ENCODE measurements at places on chromosomes 16 and 17.
A peak's percentile ranks its signal among the peaks of the same experiment; 100 is the strongest.

- no peak for DNase-seq
Observed at GRCh38 chr16:12503191-12503590, 300.5 kb downstream of the CPPED1 start.

GRCh38 chr16:67653789-67654402, 6.2 kb downstream of the ACD start:
- peak; percentile 53 for DNase-seq

DNA sequence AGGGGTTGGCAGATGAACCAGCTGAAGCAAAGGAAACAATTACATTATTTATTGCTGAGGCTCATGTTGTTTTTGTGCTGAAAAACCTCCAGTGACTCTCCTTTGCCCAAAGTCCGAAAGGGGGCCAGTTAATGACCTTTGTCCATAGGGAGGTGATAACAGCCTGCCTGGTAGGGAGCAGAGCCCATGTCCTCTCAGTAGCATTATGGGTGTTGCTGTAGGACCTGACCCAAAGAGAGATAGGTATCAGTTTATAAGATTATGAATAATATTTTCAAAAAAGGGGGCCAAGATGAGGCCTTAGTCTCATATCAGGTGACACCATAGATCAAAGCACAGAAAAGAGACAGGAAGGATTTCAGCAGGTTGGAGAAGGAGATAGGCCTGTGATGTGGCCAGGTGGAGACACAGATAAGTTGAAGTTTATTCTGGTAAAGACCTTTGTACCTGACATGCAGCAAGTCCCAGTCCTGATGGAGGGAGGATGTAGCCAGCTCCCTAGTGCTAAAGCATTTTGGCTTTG, 55.1 kb downstream of the CENPV start:
- no peak for DNase-seq

- DNase-seq = no peak
Observed at GRCh38 chr16:50086176-50086575, 20.4 kb downstream of the HEATR3 start.

DNA sequence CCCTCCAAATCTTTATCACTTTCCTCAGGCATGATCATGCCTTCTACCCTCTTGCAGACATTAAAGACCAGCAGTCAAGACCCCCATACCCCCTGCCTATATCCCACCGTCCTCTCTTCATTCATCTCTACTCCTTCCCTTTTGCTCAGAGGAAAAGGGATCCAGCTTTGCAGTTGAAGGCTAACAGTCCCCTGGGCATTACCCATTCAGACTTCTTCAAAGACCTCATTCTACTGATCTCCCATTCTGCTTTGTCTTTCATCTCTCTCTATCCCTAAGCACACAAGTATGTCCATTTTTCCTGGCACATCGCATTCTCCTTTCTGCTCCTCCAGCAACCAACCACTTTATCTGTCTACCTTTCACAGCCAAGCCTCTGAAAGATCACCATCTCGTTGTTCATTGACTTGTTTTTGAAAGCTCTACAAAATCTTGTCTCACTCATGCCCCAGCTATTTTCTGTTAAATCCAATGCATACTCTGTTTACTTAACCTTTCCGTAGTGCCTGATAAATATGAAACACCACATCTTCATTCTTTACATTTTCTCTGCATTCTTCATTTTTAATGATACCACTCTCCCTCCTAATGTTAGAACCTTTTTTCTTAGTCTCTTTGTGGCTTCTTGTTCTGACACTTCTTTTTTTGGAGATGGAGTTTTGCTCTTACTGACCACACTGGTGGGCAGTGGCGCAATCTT, 14.1 kb upstream of the LCMT1 start:
- DNase-seq = no peak

DNA sequence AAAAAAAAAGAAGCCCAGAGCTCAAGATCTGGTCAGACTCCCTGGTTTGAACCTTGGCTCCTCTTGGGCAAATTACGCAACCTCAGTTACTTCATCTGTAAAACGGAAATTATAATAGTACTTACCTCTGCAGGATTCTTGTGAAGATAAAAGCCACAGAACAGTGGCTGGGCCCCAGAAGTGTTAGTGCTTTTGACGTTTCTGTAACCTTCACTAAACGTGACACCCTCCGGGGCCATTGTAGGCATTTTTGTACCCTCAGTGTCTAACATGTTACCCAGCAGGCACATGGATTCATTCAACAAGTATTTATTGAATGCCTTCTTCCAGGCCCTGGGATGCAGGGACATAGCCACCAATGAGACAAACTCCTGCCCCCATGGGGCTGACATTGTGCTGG, 58.0 kb downstream of the PITPNC1 start:
- DNase-seq = no peak

DNA sequence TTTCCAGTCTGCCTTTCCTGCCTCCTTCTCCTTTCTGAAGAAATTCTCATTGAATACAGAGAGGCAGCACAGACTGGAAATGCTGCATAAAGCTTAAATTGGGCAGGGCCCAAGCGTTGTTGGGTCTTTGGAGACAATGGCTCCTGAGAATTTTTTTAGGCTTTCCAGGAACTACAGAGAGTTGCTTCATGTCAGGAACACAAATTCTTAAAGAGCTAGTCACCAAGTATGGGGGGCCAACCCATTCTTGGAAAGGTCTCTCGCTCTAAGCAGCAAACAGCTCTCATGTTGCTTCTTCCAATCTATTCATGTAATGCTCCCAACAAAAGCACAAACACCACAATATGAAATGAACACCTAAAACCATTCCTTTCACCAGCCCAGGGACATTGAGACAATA, 6.9 kb downstream of the HNF1B start:
- no peak for DNase-seq

GRCh38 chr17:42920106-42920900, 19.7 kb downstream of the G6PC1 start:
- DNase-seq = no peak

DNA sequence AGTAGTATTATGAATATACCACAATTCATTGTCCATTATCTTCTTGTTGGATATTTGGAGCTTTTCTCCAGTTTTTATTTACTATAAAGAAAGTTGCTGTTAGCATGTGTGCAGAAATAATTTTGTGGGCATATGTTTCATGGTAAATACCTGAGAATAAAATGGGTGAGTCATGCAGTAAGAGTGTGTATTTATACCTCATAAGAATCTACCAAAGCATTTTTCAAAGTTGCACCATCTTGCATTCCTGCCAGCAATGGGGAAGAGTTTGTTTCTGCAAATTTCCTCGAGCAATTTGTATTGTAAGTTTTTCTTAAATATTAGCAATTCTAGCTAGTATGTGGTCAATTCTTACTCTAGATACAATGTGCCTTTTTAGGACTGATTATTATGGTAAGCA, 7.9 kb upstream of the MON1B start:
- DNase-seq = no peak

DNA sequence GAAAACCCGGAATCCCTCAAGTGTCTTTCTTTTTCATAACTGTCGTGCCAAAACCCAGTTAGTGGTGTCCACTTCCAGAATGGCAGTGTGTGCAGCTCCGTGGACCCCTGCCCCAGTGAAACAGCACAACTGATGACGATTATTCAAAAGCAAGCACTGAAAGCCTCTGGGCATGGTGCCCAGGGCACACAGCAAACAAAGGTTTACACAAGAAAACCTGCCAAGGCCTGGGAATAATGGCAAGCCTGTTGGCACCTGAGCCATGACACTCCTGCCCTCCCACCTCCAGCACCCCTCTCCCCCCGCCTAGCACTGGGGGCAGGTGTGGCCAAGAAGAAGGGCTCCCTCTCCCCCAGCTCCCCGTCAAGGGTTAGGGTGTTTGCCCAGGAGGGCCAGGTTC, 2.8 kb downstream of the PKMYT1 start:
- DNase-seq = no peak

DNA sequence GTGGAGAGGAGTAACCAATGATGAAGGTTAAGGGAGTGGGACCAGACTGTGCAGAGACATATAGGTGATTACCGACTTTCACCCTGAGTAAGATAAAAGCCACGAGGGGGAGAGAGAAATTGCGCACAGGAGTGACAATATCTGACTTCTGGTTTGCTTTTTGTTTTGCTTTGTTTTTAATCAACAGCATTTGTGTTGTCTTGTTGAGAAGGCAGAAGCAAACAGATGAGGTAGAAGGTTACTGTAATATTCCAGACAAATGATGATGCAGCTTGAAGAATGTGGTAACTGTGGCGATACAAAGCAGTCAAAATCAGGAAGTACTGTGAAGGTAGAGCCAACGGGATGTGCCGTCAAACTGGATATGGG, 7.5 kb downstream of the PELP1 start:
- DNase-seq = peak; percentile 62

- DNase-seq = no peak
Observed at GRCh38 chr16:49120631-49121030, 161.0 kb downstream of the CBLN1 start.

DNA sequence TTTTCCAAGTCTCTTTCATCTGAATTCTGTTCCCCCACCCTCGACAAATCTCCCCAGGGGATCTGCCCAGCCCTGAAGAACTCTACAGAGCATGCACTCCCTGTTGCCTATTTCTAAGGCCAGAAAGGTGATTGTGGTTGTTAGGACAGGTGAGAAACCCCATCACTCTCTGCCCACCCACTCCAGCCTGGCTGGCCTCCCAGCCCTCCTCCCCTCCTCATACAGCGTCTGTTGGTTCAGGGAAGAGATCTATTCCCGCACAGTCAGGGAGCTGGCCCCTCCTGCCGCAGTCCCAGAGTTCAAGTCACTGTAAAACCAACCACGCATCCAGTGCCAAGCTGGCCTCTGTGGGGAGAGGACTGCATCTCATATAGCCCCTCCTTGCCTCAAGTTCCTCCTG, 98.7 kb downstream of the KCNJ12 start:
- DNase-seq = no peak

DNA sequence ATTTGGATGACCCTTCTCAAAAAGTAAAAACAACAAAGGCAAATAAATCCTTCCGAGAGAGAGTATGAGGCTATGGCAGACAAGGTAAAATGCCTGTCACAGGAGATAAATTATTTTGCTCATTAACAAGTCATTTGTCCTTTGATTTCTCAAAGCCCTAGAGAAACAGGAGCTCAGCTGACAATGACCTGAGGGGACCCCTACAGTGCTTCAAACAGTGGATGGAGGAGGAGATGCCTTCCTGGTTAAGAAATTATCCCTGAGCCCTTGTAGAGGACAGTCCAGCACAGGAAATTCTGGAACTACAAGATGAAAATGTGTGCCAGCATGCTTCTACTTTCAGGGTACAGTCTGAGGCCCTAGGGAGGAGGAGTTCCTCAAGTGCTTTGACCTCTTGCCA, 24.0 kb upstream of the RHBDL3 start:
- DNase-seq = no peak

DNA sequence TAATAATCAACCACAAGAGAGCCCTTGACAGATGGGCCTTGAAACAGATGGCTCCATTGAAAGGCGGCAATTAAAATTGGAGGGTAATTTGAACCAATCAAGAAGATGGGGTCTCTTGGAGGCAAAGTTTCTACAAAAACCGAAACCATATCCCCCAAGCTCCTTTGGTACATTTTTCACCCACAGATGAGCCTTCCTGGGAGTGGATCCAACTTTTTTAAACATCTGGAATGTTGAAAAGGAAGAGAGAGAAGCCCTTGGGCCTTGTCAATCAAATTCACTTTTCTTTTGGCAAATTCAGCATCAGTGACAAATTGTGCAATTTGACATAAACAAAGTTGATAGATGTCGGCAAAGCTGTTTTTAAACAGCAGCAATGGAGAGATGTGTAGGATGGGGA, 13.2 kb upstream of the NUP93 start:
- DNase-seq = no peak

- no peak for DNase-seq
Observed at GRCh38 chr17:37064206-37064605, 115.5 kb downstream of the AATF start.

- no peak for DNase-seq
Observed at GRCh38 chr16:8295513-8296237, 294.6 kb downstream of the TMEM114 start.

- no peak for DNase-seq
Observed at GRCh38 chr17:32992321-32993033, 830 bp downstream of the SPACA3 start.

- DNase-seq = peak; percentile 98
Observed at GRCh38 chr17:45894022-45894784, at the start of gene MAPT. Gene MAPT, plus strand, starts transcription at chr17:45894554. Its CDS starts 67,784 bp downstream, at chr17:45962338.

DNA sequence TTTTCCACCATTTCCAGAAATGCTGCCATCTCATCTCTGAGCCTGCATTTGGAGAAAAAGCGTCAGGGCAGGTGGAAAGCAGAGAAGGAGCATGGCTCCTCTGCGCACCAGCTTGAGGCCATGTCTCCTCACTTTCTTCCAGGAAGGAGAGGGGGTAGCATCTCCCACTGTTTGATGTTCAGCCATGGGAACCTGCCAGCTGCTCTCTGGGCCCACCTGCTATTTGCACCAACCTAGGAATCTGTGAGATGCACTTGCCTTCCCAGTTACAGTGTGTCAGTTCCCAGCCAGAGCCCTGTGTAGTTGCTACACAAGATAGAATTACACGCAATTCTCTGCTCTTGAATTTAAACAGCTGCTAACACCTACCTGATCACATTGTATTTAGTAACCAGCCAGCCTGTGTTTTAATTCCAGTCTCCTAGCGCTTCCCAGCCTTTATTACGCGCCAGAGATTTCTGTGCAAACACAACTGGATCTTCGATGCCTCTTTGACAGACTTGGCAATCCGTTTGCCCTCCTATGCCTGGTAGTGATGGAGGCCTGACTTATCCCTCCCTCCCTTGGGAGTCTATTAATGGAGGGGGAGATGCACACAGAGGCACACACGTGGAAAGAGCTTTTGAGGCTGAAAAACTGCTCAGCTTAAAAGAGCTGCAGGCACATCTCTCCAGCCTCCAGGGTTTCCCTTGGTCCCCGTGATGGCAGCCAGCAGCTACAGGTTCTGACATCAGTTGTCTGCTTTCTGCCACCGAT, 98.1 kb upstream of the SEC14L1 start:
- DNase-seq = no peak

DNA sequence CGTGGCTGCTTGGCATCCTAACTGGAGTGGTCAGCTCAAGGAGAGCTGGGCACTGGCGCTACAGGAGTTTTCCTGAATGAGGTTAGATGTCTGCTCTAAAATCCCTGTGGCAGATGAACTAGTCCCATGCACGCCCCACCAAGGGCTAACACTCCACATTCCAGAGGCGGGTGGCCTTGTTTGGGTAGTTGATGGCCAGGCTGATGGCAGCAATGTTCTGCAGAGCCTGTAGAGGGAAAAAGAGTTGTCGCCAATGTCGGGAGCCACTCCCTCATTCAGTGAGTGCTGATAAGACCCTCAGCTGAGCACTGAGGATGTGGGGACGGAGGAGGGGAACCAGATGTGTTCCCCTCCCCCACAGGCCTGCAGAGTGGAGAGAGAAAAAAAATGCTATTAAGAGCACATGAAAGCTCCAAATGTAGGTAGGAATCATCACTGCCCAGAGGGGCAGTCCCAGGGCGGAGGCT, 42.5 kb upstream of the ATP2A3 start:
- no peak for DNase-seq

GRCh38 chr17:50386510-50386909, 10.8 kb downstream of the LRRC59 start:
- DNase-seq = no peak
